ENCODE measurements at places on chromosomes 11 and 22.

DNA sequence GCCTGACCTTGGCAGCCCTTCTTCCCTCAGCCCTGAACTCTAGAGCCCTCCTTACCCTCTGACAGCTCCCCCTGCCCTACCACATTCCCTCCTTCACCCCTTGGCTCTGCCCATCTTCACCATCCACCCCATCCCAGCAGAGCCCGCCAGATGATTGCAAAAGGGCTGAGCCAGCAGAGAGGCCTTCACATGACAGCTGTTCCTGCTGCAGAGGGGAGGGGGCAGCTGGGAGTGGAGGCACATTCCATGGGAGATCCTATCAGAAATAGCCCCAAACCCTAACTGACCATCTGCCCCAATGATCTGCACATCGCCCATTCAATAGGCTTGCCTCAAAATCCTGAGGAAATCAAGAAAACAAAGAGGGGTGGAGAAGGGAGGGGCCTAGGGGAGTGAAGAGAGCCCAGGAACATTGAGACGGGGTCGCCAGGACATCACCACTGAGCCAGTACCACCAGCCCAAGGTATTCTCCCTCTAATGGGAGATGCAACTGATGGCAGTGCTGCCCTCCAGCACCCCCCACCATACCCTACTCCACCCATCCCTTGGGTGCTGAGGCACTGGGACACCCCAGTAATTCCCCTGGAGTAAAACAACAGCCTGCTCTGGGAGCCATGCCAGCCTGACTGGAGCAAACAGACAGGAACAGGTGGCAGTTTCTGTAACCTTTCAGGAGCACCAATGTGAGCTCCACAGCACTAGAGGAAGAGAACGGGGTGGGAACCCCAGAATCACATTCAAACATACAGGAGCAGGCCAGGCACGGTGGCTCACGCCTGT lies 8.0 kb upstream of the AHNAK start:
- DNase-seq = no peak

- DNase-seq = no peak
Measured at GRCh38 chr11:48675945-48676344, 187.4 kb downstream of the OR4A47 start.

GRCh38 chr11:11842421-11843008 lies 743 bp downstream of the USP47 start:
- DNase-seq = peak; percentile 86

DNA sequence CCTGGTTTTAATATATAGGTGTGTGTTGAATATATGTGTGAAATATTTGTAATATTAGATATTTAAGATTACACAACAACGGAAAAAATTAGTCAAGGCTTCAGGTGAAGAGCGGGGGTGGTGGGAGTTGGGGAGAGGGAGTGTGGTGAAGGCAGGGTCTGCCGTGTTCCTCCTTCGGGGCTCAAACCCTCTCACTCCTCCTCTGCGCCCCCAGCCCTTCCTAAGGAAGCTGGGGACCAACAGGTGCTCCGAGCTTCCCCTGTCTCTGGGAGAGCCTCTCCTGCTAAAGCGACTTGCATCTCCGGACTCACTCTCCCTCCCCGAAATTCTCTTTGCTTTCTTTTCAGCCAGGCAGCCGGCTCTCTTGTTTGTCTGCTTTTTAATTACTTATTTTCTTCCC lies 960 bp upstream of the CADM1 start:
- no peak for DNase-seq

DNA sequence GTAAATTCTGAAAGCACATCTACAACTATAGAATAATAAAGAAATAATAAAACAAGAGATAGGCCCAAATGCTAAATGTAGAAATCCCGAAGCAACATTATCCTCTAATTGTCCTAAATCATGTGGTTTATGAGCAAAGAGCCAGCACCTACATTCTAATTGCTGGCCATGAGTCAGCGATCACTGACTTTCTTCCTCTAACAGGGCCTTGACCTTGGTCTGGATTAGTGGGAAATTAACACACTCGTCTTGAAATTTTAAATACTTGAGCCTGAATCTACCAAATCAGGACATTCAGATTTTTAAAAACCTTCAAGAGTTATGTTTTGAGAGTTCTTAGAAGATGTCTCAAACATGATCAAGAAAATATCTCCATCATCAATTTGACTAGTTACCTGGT lies 727.6 kb downstream of the METTL15 start:
- DNase-seq = peak; percentile 68

DNA sequence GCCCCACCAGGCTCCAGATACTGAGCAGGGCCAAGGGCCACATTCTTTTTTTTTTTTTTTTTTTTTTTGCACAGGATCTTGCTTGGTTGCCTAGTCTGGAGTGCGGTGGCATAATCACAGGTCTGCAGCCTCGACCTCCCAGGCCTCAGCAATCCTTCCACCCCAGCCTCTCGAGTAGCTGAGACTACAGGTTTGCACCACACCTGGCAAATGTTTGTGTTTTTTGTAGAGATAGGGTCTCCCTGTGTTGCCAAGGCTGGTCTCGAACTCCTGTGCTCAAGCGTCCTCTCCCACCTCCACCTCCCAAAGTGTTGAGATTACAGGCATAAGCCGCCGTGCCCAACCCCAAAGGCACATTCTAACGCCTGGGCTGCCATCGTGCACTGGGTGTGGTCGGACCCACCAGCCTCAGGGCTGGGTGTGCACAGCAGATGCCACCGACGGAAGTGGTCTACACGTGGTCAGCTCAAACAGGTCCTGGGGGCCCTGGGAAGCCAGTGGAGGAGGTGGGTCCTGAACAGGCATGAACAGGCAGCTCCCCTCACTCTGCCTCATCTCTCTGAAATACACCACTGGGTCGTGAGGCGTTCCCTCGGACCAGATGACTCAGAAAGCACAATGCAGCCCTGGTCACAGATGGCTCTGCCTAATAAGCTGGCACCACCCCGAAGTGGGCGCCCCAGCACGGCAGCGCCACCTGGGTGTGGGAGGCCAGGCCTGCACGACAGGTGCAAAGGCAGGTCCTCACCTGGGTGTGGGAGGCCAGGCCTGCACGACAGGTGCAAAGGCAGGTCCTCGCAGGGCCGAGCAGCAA lies 5.1 kb upstream of the B4GALNT4 start:
- DNase-seq = no peak

DNA sequence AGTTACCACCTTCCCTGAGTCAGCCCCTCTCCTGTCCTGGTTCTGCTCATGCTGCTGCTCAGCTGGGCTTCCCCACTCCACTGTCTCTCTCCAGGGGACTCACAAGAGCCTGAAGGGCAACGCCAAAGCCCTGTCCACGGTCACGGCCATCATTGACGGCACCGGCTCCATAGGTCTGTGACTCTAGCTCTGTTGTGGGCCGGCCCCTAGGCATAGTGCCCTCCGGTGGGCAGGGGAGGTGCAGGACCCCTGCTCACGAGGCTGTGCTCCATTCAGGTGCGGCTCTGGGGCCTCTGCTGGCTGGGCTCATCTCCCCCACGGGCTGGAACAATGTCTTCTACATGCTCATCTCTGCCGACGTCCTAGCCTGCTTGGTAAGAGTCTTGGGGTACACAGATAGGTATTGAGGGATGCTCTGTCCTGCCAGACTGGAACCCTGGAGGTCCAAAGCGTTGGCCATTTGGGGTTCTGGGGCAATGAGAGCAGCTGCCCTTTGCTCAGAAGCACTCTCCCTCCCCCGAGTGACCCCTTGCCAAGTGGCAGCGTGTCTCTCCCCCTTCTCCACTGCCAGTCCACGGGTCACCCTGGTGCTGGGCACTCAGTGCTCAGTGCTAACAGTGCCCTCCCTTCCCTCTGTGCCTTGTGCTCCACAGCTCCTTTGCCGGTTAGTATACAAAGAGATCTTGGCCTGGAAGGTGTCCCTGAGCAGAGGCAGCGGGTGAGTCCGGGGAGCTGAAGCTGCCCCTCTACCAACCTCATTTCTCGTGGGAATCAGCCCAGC lies 22.4 kb downstream of the SLC37A2 start:
- no peak for DNase-seq

- no peak for DNase-seq
Measured at GRCh38 chr11:11213117-11213516, 139.9 kb downstream of the CSNK2A3 start.

GRCh38 chr11:114166897-114167323 lies 107.4 kb downstream of the ZBTB16 start:
- peak; percentile 97 for DNase-seq

GRCh38 chr11:65814986-65815565 lies 18.7 kb upstream of the SNX32 start:
- no peak for DNase-seq

- DNase-seq = no peak
Measured at GRCh38 chr11:34147581-34147980, 42.2 kb downstream of the NAT10 start.

- peak; percentile 83 for DNase-seq
Measured at GRCh38 chr22:45552580-45553350, 50.1 kb downstream of the FBLN1 start.

- DNase-seq = no peak
Measured at GRCh38 chr11:72591785-72592502, 82.3 kb downstream of the PDE2A start.

DNA sequence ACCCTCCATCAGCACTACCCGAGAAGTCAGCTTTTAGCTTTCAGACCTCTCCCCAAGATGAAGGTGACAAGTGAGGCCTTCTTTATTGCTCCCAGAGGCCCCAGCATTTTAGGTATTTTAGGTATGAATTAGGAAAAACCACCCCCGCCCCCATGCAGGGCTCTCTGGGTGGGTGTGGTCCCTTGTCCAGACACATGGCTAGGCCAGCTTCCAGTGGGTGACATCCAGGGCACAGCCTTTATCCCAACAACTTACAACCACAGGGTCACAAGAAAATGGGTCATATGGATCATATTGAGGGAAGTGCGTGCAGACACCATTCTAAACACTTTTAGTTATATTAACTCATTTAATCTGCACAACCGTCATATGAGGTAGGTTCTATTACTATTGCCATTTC lies 42.1 kb downstream of the RIBC2 start:
- DNase-seq = no peak

Data from astrocyte of the spinal cord (primary cell).